ENCODE measurements at places on chromosomes 6 and 20.

GRCh38 chr20:37007898-37008649 is 56.6 kb upstream of the SAMHD1 start:
- DNase-seq, result no peak

GRCh38 chr6:14543971-14544585 is 426.5 kb downstream of the CD83 start:
- DNase-seq, result no peak

DNA sequence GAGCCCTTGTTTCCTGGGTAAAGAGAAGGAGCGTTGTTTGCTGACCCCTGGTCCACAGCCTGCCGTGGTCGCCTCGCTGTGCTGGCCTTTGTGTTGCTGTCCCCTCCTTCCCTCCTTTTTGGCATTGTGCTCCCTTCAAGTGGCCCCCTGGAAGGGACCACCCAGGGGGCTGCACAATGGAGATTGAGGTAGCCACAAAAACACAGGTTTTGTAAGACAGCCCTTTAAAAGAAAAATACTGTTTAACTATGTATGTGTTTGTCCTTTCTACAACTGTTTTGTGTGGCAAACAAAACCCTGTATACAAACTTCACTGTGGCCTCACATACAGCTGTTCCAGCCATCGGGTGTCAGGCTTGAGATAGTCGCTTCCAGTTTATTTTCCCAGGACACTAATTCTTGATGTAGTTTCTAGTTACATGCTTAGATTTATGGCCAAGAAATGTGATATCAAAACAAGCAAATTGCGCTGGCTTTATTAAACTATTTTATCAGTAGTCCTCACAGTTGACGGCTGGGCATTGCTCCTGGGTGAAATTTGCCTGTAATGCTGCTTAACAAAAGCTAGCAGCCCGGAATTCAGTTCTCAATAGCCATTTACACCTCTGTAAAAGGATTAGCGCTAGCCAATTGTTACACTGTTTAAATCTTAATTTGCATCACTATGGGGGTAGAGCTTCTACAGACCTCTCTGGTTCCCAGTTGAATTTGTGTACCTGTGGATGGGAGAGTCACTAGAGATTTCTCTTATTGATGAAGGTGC is 64.1 kb downstream of the KIZ start:
- DNase-seq, result no peak

DNA sequence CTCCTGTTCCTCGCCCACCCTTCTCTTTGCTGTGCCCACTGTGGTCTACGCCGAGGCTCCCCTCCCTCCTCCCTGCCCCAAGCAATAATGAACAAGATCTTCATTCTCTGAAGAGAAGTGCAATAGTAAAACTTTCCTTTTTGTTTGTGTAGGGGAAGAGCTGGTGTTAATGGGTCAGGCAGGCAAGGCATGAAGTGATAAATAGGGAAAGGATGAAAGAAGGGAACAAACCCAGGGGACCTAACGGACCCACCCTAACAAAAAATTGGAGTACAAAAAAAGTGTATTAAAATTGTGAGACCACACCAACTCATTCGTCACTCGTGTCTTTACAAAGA is 66.9 kb downstream of the ZBTB2 start:
- DNase-seq, result no peak

DNA sequence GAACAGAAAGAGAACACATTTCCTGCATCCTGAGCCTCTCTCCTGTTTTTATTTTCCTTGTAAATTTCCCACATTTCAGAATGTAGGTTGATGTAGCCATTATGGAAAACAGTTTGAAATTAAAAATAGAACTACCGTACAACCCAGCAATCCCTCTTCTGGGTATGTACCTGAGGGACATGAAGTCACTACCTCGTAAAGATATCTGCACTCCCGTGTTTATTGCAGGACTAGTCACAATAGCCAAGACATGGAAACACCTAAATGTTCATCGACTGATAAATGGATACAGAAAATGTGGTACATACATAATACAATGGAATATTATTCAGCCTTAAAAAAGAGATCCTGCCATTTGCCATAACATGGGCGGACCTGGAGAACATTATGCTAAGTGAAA is 72.0 kb upstream of the JAG1 start:
- no peak for DNase-seq
